NCI-H1417 treated with DMSO at 0.1 percent for 48 hours (cell line): ENCODE measurements at places on chromosomes 7 and 10.

- DNase-seq, result no peak
Measured at GRCh38 chr10:97974526-97975525, 55.6 kb downstream of the CRTAC1 start.

DNA sequence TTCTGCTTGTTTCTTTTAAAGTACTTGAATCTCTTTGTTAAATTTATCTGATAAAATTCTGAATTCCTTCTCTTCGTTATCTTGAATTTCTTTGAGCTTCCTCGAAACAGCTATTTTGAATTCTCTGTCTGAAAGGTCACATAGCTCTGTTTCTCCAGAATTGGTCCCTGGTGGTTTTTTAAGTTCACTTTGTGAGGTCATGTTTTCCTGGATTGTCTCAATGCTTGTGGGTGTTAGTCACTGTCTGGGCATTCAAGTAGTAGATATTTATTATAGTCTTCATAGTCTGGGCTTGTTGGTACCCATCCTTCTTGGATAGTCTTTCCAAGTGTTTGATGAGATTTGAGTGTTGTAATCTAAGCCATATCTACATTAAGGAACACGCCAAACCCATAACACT lies 1060.6 kb downstream of the LRMDA start:
- no peak for DNase-seq

DNA sequence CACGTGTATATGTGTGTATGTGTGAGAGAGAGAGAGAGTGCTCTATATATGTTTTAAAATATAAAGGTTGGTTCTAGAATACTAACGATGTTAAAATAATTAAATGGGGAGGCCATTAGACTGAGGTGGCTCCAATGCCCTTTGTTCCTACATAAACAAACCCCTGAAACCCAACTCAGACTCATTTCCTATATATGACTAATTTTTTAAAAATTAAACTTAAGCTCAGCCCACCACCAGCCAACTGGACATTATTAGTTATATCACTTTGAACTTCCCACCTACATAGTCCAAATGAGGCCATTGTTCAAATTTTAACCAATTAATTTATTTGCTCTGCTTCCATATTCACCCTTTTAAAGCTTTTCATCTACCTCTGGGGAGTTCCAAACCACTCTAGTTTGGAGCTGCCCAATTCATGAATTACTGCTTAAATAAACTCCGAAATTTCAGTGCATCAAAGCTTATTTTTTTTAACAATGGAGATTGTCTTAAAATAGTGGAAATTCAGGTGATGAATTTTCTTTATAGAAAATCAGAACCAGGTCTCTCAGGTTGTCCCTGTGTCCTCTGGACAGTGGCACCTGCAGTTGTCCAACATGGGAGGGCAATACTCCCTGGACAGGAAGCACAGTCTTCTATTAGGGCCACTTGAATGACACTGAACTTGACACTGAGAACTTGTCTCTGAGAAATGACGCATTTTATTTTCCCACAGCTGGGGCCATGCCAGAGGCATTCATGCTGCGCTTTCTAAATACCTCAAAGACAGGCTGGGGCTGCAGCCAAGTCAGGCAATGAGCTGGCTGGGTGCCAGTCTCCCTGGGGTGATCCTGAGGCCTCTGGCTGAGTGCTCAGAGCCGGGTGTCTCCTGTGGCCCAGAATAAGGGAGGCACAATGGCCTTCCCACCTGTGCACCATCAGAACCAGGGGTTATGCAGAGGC lies 109.5 kb upstream of the TMEM72 start:
- no peak for DNase-seq

- no peak for DNase-seq
Measured at GRCh38 chr10:128633864-128634540, 507.8 kb upstream of the MKI67 start.

- no peak for DNase-seq
Measured at GRCh38 chr10:130561681-130562080, 425.5 kb downstream of the GLRX3 start.

DNA sequence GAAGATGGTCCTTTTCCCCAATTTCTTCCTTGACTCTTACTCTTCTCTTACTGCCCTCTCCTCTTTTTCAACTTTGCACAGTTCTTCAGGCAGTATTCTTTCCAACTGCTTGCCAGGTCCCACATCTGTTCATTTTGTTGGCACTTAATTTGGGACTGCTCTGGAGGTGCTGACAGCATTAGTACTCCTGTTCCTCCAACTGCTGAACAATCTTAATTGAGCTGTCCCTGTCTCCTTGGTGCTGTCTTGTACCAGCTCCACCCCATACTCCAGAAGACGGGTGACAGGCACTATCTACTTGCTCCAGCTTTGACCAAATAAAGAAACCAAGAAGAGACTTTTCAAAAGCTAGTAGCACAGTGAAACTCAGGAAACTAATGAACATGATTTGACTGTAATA lies 160.0 kb downstream of the PDE1C start:
- no peak for DNase-seq

DNA sequence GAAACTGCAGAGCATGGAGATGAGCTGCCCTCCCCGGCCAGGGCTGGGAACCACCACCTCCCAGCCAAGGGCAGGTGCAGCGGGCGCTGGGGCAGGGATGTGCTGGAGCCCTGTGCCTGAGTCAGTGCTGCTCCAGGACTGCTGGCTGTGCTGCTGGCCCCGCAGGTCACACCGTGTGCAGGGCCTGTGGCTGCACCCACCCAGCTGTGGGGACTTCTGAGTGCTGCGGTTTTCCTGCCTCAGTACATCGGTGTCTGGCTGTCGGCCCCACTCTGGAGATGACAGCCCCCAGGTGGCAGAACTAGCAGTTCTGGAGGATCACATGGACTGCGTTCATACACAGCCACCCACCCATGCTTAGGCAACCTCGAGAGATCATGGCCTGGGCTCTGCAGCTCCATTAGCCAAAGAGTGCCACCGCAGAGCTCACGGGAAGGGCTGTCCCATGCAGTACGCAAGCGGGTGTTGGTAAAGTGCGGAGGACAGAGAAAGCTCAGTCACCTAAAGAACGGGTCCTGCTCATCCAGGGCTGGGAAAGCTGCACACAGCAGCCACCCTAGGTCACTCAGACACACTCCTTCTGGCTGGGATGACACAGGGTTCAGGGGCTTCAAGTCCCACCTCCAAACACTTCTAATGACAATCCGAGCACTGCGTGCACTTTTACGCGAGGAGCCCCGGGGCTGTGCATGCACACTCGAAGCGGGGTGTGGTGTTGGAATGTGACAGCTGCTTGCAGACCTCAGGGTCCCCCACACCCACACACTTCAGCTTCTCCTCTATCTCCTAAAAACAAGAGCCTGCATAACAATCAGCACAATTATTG lies 198.1 kb upstream of the PPP2R2D start:
- DNase-seq, result no peak

DNA sequence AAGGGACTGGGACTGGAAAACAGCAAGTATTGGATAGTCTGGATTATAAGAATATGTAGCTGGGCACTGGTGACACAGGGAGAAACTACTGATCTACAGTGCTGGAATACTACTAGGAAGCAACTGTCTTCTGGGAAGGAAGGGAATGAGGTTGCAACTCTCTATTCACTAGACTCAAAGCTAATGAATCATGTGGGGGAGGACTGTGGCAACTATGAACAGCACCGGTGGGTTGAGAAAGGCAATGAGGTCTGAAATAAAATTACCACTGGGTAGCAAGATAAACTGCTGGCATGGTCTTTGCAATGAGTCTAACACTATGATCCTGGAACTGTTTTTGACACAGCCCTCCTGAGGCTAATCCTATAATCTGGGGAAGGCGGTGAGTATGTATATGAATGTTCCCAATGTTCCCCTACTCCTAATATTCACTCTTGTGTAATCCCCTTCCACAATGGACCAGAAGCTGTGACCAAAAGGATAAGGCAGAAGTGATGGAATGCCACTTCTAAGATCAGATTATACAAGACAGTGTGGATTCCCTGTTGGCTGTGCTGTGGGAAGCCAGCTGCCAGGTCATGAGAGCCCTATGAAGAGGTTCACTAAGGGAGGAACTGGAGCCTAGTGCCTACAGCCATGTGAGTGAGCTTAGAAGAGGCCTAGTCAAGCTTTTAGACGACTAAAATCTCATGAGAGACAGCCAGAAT lies 101.3 kb upstream of the DNAJB12 start:
- DNase-seq, result no peak

- no peak for DNase-seq
Measured at GRCh38 chr7:101058355-101058754, 26.9 kb upstream of the TRIM56 start.

DNA sequence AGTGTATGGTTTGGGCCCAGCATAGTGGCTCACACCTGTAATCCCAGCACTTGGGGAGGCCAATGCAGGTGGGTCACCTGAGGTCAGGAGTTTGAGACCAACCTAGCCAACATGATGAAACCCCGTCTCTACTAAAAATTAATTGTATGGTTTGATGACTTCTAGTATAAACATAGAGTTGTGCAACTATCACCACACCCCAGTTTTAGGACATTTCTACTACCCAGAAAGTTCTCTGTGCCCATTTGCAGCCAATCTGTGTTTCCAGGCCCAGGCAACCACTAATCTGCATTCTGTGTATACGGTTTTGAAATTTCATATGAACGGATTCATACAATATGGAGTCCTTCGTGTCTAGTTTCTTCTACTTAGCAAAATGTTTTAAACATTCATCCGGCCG lies 20.0 kb downstream of the CLIP2 start:
- no peak for DNase-seq

DNA sequence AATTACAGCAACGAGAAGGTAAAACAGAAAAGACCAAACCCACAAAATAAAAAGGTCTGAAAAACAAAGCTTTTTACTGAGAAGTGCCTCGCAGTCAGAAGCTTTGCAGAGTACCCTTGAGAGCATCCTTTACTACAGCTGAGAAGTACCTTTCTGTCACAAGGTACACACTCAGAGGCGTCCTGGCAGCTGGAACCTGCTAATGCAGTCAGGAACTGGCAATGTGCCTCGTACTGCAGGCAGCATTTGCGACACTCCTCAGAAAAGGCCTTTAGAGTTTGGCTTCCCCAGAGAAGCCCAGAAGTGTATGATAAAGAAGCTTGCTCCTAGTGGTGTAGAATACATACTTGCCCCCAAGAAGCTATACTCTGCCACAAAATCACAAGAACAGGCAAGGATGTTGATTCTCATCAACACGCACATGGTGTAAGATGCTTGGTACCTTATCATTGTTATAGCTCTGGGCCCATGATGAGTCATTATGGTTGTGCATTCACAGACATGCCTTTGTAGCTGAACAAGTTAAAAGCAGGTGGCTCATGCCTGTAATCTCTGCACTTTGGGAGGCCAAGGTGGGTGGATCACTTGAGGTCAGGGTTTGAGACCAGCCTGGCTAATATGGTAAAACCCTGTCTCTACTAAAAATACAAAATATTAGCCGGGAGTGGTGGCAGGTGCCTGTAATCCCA lies 2.0 kb upstream of the GTPBP4 start:
- DNase-seq, result no peak
